ENCODE measurements at places on chromosomes 11 and 22.

- DNase-seq, result no peak
Measured at GRCh38 chr11:63404161-63404935, 34.8 kb downstream of the SLC22A9 start.

- DNase-seq, result no peak
Measured at GRCh38 chr22:39269095-39269790, 24.5 kb upstream of the PDGFB start.

- no peak for DNase-seq
Measured at GRCh38 chr11:13287036-13287435, 9.4 kb downstream of the BMAL1 start.

GRCh38 chr11:15045891-15046290 lies 27.5 kb upstream of the CALCB start:
- no peak for DNase-seq
